ENCODE measurements at places on chromosomes 11 and 22.

DNA sequence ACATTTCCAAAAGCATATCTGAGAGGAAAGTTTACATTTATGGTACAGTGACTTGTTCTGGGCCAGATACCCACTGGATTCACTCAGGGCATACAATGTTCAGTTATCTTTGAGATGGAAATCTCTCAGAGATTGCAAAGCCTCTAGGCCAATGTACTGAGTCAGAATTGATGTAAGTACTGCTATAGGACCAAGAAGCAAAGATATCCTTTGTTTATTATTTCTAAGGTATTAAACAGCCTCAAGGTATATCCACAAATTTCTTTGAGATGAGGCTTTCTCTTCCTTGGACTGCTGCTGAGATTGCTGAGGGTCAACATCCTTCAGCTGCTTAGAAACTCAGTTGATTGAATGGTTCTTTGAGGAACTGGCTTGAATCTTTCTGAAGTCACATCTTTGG lies 484.0 kb downstream of the METTL15 start:
- no peak for DNase-seq

- no peak for DNase-seq
Measured at GRCh38 chr11:109783840-109784239, 309.4 kb upstream of the ZC3H12C start.

DNA sequence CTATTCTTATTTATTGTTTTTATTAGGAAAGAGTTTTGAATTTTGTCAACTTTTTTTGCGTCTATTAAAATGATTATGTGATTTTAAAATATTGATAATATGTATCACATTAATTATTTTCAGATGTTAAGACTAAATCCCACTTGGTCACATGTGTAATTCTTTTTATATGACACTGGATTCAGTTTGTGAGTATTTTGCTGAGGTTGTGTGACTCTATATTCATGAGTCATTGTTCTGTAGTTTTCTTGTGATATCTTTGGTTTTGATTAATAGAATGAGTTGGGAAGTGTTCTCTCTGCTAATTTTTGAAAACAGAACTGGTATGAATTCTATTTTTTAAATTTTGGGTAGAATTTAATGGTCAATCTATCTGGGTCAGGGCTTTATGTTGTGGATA lies 317.9 kb downstream of the ETS1 start:
- no peak for DNase-seq

DNA sequence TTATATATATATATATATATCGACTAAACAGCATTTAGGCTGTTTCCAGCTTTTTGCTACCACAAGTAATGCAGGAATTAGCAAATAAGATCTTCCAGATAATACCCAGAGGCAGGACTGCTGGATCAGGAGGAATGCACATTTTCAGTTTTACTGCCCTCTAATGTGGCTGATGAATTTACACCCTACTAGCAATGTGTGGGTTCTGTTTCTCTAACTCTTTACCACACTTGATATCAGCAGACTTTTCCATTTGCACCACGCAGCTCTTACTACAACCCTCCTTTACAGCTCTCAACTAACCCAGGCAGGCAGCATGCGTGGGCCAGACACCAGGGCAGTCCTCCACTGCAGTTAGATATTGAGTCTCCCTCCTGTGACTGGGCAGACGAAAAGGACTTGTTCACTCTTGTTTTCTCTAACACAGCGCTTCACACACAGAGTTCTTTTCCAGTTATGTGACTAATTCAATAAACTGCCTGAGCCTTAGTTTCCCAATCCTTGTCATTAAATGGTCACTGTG lies 67.7 kb downstream of the IGLL5 start:
- no peak for DNase-seq

DNA sequence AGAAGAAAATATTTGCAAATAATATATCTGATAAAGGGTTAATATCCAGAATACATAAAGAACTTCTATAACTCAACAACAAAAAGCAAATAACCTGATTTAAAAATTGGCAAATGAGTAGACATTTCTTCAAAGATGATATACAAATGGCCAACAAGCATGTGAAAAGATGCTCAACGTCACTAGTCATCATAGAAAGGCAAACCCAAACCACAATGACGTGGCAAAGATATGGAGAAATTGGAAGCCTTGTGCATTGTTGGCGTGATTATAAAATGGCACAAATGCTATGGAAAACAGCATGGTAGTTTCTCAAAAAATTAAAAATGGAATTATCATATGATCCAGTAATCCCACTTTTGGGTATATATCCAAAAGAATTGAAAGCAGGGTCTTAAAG lies 466.3 kb downstream of the TBC1D22A start:
- DNase-seq: no peak

Measured in RWPE1 (cell line).